ENCODE measurements at places on chromosomes 6 and 20.

- no peak for DNase-seq
Observed at GRCh38 chr6:63807056-63807455, 171.5 kb downstream of the PHF3 start.

DNA sequence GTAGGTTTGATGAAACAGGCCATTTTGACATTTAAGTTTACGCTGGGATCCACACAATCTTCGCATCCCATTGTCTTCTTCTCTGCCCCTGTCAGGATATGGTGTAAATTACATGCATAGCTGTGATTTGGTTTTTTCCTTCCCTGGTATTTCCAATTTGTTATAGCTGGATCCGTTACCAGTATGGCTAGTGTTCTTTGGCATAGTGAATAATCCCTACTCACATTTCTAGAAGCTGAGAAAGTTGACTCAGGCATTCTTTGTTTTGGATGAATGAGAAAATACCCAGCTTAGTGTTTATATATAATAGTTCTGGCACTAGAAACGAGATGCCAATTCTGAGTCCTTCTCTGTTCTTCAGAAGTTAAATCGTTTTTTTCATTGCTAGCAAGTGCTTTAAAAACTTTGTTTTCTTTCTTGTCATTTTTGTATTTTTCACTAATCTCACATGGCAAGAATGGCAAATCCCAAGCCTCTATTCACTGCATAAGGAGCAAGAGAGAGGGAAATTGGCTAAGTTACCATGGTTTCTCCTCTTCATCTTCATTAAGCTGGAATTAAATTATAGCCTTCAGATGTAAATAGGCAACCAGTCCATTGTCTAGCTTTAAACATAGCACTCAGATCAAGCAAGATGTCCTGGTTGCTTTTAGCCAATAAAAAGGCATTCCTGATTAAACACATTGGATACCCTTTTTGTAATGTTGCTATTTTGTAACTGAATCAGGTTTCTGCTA, 91.9 kb upstream of the LAMP5 start:
- no peak for DNase-seq

DNA sequence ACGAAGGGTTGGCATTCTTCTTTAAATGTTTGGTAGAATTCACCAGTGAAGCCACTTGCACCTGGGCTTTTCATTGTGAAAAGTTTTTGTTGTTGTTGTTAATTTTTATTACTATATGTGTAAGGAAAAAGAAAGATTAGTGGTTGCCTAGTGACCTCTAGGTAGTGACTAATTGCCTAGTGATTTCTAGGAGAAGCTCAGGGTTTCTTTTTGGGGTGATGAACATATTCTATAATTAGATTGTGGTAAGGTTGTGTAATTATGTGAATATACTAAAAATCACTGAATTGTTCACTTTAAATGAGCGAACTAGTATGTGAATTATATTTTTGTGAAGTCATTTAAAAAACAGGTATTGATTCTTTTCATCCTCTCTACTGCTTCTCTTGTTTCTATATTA, 123.8 kb upstream of the TMEM170B start:
- no peak for DNase-seq

GRCh38 chr6:105452924-105453756, 50.3 kb upstream of the PREP start:
- DNase-seq: no peak

DNA sequence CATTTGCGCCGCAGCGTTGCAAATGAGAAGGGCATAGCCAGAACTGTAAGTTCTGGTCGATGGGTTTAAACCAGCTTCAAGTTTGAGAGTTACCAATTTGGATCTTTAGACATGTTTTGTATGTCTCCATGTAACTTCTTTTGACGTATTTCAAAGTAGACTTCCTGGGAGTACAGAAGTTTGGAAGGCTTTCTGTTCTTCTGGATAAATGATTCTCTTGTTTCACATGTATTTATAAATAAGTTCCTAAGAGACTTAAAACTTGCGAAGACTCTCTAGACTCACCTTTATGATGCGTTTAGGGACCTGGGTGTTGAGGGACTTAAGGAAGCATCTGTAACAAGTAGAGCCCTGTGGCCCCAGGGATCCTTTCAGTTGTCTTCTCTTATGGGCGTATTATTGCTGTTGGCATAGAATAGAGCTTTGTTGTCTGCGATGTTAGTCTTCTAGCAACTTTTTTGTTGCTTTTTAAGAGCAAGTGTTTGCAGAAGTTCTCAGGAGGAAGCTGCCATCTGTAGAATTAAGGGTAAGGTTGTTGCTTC, 1.3 kb downstream of the CDYL start:
- DNase-seq: no peak

- no peak for DNase-seq
Observed at GRCh38 chr6:113172531-113172966, 684.6 kb upstream of the MARCKS start.

DNA sequence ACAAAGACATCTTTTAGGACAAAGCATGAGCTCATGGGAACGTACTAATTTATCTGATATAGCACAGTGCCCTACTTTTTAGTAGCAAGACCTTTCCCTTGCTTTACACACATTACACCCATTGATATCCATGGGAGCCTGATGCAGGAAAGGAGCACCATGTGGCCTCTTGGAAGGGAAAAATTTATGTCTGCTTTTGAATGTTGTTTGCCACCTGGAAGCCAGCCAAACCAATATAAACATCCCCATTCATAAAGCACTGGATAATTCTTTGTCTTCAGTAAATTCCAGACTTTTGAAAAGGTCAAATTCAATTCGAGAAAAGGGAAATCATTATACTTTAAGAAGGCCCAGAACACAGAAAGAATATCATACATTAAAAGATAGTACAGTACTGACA, 152.3 kb upstream of the BEND6 start:
- no peak for DNase-seq

GRCh38 chr6:136189104-136189503, 61.0 kb downstream of the MTFR2 start:
- no peak for DNase-seq

DNA sequence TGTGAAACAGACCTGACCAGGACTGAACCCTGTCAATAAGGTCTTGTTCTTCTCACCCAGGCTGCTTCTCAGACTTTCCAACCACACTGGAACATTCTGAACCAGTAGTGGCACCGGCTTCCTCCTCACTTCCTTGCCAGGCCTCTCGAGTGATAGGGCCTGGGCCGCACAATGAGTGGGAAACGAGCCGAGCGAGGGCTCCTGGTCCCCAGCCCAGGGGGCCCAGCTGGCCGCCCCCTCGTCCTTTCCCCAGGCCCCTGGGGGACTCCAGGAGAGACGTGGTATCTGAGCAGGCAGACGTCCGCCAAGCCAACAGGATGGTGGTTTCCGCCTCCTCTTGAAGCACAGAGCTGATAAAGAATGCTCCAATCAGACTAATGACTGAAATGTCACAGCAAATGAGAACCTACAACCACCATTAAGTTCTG, 117.9 kb downstream of the GMDS start:
- peak; percentile 20 for DNase-seq

DNA sequence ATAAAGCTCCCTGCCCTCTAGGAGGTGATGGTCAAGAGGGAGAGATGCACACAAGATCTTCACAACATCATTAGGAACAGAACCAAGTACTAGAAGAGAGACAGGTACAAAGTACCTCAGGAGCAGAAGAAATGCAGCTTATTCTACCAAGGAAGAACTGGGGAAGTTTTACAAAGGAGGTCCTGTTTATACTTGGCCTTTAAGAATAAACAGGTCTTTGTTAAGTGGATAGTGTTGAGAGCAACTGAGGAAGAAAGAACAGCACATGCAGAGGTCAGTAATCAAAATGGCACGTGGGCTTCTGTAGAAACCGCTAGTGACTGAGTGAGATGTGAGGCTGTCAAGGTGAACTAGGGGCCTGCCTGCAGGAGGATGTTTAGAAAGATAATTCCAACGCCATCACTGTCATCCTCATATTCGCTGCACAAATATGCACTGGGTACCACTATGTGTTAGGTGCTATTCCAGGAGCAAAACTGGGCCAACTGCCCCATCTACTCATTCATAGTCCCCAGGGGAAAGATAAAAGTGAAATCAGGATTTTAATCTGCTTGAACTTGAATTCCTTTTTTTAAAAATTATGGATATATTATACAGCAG, 61.1 kb downstream of the ID4 start:
- no peak for DNase-seq

DNA sequence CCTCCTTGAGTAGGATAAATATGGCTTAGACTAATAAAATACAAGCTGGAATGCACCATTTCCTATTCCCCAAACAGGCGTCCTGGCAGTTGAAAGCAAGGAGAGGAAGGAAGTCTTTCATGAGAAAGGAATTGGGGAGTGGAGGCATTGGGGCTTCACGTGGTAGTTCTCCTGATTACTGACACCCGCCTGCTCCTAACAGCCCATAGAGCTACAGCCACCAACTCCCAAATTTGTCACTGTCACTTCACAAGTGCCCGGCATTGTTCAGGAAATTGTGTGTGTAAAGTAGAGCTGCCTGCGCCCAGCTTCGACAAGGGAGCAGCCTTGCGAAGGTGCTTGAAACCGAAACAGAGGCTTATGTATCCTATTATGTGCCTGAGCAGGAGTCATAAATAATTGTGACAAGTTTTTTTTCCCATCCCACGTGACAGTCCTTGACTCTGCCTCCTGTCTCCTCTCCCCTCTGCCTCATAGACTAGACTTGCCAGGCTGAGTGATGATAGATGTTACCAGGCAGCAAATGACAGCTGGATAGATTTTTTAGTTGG, 301.7 kb upstream of the ZFP64 start:
- no peak for DNase-seq

DNA sequence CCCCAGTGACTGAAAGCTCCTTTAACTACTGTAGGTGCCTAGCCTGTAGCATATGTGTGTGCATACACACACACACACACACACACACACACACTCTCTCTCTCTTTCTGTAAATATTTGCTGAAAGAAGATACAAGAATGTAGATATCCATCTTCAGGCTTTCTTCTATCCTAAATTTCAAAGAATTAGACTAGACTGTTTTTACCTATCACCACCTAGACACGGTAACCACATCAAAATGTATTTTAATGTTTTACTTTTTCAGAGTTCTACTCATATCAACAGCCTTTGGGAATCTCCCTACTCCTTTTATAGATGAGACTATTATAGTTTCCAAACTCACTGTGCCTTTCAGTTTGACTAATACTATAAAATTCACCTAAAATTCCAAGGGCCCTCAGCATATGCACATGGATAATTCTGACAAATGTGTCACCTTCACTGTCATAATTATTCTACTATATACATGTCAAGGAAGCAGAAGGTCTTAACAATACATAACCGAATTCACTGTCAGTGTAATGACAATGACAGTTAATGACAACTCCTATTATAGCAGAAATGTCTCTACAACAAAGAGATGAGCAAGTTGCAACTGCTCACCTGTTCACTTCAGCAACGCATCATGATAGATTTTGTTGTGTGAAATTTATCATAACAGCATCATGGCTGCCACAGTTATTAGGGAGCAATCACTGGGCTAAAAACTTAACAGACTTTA, 236.5 kb downstream of the GMPR start:
- DNase-seq: no peak

DNA sequence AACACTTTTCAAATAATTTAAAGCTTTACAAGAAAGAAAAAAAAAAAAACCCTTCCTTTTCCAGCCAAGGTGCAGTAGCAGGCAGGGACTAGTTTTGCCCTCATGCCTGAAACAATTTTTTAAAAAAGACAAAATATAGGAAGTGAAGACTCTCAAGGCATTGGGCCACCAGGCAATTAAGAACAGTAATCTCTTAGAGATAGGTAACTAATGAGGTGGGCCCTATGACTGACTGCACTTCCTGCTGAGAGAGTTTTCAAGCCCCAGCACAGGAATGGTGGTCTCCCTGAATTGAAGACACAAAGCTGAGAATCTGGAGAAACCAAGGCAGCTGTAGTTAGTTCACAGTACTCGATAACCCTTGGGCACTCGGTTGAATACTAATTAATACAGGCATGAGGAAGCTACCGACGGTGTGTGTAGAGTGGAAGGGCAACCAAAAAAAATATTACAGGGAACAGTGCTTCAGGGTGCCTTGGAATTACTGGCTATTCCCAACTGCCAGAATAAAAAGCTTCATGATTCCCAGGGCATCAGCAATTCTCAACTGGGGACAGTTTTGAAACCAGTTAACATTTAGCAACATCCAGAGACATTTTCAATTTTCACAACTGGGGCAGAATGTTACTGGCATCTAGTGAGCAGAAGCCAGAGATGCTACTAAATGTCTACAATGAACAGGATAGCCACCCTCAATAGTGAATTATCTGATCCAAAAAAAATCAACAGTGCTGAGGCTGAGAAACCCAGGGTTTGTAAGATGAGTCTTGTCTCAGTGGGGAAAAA, 36.0 kb upstream of the PLN start:
- no peak for DNase-seq

- DNase-seq: no peak
Observed at GRCh38 chr6:9112544-9112943, 677.2 kb upstream of the SLC35B3 start.
